ENCODE measurements at places on chromosomes 13 and 19.
A peak's percentile ranks its signal among the peaks of the same experiment; 100 is the strongest.

- DNase-seq, result no peak
These were observed 687 bp upstream of the HRC start for GRCh38 chr19:49155820-49156346.

DNA sequence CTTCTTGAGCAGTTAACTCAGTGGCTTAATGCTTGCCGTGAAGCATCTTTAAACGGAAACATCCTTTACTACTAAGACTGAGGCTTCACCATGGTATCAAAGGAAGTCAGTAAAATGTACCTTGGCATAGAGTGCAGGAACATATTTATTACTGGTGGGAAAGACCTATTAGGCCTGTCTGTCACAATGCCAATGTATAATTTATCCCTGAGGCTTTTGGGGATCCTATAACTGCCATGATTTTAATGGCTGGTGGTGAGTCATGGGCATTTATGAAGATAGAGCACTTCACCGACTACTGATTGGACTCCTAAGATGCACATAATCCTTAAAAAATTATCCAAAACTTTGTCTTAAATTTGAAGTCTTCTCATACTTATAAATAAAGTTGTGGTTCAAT lies 79.6 kb downstream of the FGF14 start:
- DNase-seq, result no peak

- no peak for DNase-seq
These were observed 15.2 kb downstream of the LNX2 start for GRCh38 chr13:27605099-27605498.

- DNase-seq, result no peak
These were observed 14.9 kb downstream of the PLA2G4C start for GRCh38 chr19:48095612-48096175.

DNA sequence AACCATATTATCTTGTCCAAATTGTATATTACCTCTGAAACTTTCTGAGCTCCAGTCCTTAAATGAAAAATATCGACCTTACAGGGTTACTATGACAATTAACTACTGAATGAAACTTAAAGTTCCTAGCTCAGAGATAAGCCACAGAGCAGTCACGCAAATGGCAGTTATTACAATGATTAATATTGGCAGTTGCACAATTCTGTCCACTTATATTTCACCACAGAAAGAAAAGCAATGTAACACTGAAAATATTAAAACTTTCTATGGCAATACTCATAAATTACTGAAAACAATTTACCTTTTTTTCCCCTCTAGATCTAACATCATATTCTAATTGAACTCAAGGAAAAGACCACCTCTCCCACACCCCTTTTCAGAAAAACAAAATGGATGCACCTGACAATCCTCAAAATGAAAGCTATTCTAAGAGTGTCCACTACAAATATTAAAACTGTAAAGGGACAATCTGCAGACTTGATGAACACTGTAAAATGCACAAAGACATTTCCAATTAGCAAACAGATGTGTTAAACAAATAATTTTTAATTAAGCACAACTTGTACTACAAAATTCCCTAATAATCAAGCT lies 14.6 kb downstream of the LNX2 start:
- DNase-seq, result no peak

DNA sequence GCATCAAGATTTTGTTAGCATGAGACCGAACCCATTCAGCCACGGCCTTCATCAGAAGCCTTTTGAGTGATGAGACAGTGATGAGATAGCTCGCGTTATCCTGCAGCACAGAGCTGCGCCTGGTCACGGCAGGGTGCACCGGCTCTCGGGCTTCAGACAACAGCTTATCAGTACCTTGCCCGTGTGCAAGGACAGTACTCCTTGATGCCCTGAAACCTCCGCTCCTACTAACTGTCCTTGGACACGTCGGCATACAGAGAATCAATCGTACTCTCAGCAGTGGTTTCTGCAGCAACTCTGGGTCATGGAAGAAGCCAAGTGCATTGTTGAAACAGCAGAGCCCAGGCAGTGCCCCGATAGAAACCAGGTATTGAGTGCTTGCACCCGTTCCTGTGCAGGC lies 40.7 kb downstream of the IRS2 start:
- DNase-seq, result no peak

GRCh38 chr19:38692458-38693379 lies 45.3 kb downstream of the ACTN4 start:
- DNase-seq, result no peak

- no peak for DNase-seq
These were observed 79.3 kb upstream of the TM9SF2 start for GRCh38 chr13:99421758-99422585.

DNA sequence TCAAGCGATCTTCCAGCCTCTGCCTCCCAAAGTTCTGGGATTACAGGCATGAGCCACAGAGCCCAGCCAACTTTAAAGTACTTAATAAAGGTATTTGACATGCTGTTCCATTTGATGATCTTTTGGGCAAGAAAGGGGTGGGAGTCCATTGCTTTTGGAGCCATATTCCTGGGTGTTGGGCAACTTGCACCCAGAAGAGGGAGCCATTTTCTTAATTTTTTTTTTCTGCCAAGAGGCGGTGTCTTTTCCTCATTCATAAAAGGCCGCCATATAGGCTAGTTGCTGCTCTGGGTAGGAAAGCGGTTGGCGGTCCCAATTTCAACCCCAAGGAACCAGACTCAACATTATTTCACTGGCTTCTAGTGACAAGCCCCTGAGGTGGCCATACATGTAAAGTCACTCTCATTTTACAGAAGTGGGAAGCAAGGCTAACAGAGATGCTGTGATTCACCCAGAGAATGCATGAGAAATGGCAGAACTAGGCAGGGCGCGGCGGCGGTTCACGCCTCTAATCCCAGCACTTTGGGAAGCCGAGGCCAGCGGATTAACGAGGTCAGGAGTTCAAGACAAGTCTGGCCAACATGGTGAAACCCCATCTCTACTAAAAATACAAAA lies 139.6 kb downstream of the CACNA1A start:
- no peak for DNase-seq

DNA sequence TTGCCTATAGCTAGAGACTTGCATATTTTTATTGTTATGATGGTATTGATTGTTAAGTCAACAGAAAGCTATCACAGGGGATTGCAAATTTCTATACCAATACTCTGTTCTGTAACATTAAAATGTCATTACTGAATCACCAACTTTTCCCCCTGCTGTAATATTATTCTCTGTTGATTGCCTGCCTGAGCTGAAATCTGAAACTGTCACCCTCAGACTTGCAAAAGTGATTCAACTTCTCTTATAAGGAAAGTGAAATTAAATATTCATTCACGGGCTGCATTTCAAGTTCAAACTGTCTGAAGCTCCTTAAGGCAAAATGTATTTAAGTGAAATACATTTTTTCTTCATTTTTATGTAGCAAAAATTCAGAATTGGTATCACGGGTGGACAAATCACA lies 723.2 kb downstream of the PCDH9 start:
- DNase-seq, result no peak

DNA sequence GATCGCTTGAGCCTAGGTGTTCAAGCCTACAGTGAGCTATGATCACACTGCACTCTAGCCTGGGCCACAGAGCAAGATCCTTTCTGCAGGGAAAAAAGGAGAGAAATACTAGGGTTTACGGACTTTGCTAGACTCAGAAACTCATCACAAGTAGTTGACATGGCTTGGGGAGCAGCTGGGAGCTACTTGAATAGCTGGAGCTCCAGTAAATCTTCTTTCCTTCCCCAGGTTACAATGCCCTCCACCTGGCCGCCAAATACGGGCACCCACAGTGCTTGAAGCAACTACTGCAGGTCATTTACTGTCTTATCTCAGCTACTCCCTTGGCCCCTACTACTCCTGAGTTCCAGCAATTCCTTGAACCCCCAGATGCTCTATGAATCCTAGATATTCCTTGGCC lies 19.3 kb downstream of the ANKRD24 start:
- DNase-seq, result no peak

DNA sequence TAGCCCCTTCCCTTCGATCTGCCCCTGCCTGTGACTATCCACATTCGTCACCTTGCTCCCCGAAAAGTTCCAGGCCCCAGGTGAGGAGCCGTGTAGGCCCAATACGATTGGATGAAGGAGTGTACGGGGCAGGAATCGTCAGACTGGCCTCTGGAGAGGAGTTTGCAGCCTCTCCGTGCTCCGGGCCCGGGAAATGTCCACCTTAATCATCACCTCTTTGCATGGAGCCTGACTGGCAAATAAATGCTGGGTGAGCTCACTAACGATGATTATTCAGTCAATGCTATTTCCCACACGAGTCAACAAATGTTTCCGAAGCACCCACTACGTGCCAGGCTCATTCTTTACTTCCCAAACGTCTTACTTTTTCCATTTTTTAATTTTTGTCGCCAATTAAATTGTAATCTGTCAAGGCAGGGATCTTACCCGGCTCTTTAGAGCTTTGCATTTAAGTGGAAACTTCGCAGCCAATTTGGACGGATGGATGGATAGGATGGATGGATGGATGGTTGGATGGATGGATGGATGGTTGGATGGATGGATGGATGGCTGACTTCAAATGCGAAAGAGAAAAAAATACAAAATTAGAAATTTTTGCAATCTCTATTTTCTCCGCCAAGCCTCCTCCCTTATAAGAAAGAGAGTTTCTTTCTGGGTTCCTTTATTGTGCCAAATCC lies 45.8 kb downstream of the TGDS start:
- DNase-seq, result no peak

- no peak for DNase-seq
These were observed 61.9 kb downstream of the WASF3 start for GRCh38 chr13:26619358-26619757.

- no peak for DNase-seq
These were observed 2.0 kb downstream of the PHLDB3 start for GRCh38 chr19:43502419-43502976.

DNA sequence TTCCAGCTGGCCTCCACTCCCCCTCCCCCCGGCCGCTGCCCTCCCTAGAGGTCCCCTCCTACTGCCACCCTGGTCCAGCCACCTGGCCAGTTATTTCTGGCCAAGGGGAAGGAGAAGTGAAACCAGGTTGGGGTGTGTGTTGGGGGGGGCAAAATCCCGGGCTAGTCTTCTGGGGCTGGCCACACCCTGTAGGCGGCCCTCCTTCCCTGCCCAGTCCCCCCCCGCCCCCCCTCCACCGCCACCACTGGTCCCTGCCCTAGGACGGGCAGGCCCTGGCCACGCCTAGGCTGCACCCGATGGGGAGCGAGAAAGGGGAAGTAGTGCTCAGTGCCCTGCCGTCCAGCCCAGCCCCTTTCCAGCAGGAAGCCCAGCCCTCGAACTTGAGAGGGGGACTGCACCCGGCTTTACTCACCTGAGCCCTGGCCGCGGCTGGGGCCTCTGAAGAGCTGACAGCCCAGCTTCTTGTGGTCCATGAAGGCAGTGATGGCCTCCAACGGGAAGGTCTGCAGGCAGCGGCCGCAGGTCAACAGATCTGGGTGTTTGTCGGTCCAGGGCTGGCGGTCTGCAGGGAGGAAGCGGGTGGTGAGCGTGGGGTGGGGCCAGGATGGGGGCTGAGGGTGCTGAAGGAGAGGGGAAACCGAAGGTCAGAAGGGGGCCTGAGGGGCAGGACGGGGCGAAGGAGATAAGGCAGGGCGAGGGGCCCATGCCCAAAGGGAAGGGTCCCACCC lies 813 bp downstream of the ZNF296 start:
- peak; percentile 20 for DNase-seq

GRCh38 chr19:14977128-14977527 lies 2.5 kb downstream of the SLC1A6 start:
- DNase-seq, result no peak

DNA sequence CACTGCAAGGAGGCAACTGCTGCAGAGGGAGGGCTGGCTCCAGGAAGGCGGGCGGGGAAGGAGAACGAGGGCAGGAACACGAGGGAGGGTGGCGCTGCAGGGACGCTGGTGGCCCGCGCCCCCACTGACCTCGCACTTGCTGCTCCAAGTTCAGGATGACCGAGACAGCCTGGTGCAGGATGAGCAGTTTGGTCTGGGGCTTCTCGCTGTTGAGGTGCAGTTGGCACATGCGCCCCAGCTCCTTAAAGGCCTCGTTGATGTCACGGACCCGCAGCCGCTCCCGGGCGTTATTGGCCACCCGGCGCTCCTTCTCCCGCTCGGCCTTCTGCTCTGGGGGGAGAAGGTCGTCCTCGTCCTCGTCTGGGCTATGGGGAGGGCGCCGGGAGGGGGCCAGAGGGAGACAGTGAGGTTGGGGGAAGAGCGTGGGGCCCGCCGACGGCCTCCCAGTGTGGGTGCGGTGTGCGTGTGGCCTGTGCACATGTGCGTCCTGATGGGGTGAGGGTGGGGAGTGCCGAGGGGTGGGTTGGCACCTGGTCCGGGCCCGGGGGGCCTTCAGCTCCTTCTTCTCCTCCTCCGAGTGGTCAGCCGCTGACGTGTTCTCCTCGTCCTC lies 10.0 kb upstream of the UQCR11 start:
- no peak for DNase-seq

- DNase-seq, result no peak
These were observed 1195.0 kb downstream of the SLITRK5 start for GRCh38 chr13:88866195-88866594.

DNA sequence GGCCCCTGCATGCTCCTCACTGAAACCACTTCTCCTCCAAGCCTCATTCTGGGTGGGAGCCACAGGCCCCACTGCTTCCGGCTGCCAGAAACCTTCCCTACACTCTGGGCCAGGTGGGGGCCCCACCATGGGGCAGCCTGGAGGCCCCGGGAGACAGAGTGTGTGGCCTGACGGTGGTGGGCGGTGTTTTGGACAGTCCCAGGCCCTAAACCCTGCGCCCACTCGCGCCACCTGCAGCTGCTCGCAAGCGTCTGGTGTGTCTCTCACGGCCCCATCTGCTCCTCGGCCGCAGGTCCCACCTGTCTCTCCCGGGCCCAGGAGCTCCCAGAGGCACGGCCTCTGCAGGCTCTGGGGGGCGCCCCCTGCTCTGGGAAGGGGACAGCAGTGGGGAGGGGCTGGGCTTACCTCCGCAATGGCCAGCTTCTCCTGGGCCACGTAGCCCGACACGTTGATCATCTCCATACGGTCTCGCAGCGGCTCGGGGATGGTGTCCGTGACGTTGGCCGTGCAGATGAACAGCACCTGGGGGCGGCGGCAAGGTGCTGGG lies 5.6 kb downstream of the RPL36 start:
- no peak for DNase-seq

DNA sequence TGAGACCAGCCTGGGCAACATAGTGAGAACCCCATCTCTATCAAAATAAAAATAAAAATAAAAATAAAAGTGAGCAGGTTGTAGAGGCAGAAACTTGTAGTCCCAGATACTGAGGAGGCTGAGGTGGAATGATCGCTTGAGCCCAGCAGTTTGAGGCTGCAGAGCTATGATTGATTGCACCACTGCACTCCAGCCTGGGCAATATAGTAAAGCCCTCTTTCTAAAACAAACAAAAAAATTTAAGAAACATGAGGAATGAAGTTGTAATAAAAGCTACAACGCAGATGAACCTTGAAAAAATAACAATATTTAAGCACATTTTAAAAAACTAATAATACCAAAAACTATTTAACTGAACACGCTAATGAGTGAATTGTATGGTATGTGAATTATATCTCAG lies 919.3 kb downstream of the UQCRFS1 start:
- no peak for DNase-seq

- DNase-seq, result no peak
These were observed 77.9 kb downstream of the ZNF536 start for GRCh38 chr19:30450100-30450499.

- no peak for DNase-seq
These were observed 23.6 kb upstream of the TTYH1 start for GRCh38 chr19:54391589-54392061.

Measured in stimulated activated naive CD4-positive, alpha-beta T cell treated with Interleukin-2 at 50 U/mL for 16 hours (primary cell).